ENCODE measurements at places on chromosomes 6 and 20.
A peak's percentile ranks its signal among the peaks of the same experiment; 100 is the strongest.

DNA sequence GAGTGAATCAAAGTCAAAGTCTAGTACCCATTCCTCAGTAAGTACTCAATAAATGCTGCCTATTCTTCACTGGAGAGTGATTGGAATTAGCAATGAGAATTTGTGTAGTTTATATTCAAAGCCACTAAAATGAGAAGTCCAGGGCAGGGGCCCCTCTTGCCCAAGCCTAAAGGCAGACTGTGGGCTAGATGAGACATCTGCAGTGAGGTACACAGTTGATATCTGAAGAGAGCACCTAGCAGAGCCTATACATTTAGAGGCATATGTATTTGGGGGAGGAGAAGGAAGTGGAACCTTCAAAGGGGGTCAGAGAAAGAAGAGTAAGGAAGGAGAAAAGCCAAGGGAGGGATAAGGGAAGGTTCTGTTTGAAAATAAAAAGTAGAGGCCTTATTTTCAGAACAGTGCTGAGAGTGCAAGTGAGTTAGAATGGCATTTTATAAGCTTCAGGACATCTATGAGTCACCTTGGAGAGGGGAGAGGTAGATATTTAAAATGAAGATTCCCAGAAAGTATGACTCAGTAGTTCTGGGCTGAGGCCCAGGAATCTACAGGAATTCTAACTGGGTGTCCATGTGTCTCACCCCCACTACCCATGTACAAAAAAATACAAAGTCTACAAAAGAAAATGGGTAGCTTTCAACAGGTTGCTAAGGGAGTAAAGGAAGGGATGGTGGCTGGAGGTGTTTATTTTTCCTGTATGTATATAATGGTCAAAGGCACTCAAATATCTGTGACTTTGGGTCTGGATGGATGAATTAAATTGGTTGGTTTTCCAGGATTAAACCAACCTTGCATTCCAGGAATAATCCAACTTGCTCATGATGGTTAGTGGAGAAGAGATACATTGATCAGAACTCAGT, 135.1 kb downstream of the ZFP64 start:
- DNase-seq = peak; percentile 91

GRCh38 chr6:100833972-100834574, 47.1 kb downstream of the ASCC3 start:
- DNase-seq = peak; percentile 73

GRCh38 chr6:105838171-105838570, 248.0 kb upstream of the PRDM1 start:
- DNase-seq = peak; percentile 91

GRCh38 chr20:20603339-20603990, 109.0 kb downstream of the RALGAPA2 start:
- DNase-seq = no peak

DNA sequence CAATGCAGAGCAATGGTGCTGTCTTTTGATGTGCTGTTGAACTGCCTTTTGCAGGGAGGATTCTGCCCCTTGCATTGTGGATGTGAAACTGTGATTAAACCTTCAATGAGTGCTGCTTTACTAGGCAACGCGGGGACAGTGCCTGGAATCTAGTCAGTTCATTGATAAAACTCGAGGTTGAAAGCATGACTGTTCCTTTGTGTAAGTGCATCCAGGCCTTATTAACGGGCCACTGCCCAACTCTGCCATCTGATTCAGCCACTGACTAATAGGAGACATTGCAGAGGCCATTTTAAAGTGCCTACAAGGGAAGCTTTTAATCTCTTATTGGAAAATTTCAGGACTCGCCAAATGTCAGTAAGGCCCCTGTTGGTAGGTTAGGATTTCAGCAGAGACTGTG, 49.3 kb downstream of the SLC35F1 start:
- DNase-seq = no peak

DNA sequence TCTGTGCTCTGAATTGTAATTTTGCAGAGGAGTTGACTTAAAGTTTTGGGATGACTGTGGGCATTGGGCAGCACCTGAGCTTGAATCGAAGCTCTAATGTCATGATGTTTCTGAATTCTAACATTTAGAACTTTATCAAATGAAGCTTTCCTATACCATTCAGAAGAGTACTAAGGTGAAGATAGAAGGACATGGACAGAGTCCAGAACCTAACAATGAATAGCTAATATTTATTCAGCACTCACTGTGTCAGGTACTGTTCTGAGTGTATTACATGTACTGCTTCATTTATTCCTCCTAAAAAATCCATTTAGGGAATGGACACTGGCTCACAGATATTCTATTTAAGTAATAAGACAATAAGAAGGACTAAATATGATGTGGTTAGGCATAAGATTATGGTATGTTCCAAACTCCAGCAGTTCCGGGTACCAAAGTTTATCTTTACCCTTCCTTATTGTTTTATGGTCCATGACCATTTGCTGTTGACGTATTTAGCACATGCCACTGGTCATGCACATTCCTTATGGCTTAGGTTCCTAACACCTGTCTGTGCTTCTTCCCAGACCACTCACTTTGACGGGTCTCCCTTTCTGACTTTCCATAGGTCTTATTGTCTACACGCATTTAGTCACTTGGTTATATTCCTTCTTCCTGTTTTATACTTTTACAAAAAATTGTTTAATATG, 20.3 kb downstream of the BCKDHB start:
- no peak for DNase-seq

DNA sequence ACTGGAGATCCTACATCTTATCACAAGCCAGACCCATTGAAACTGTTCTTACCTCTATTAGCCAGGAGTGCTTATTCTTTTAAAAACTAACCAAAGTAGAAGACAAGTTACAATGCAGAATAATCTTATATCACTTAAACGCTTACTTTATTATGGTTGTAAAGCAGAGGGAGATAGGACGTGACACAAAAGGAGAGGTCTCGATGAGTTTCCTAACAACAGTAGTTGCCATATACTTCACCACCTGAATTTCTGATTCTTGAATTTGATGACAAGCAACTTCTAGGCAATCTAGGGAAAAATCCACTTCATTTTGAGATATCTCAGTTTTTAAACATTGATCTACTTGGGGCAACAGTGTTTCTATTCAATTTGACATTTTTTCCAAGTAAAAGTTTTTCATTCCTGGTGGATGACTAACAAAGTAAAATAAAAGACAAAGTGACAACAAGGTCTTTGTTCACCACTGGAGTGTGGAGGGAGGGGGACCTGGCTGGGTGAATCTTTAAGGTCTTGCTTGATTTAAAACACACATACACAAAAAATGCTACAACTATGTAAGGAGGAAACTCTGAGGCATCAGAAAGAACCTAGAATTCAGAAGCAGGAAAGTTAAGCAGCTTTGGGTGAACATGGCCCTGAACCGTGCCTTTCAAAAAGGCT, 110.9 kb downstream of the SMLR1 start:
- DNase-seq = peak; percentile 76

GRCh38 chr20:13231031-13231752, 10.1 kb downstream of the ISM1 start:
- DNase-seq = no peak

DNA sequence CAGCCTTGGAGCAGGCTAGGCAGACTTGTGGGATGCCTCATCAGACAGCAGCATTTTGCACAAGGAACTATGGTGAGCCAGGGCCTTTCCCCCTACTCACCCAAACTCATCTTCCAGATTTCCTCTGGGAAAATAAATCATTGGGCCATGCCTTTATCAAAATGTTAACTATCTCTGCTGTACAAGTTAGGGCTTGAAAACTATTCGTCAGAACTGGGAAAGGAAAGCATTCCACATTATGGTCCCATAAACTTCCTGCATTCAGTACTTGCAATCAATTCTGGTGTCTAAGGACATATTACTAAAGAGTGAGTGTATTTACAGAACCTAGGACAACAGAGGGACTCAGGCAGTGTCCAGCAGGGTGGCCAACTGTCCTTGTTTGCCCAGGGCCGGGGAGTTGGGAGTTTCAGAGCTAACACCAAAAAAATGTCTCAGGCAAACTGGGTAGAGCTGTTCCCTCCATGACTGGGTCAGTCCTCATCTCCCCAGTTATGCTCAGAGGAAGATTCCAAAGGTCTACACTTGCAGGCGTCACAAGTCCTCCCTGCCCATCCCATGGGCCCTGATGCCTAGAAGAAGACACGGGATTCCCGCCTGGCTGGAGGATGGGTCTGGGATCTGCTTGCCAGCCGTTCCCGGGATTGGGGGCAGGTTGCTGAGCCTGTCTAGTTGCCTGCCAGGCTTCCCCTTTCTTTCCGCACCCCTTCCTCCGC, 72.2 kb downstream of the SLC22A3 start:
- DNase-seq = no peak
